ENCODE measurements at places on chromosomes 6 and 20.
A peak's percentile ranks its signal among the peaks of the same experiment; 100 is the strongest.

DNA sequence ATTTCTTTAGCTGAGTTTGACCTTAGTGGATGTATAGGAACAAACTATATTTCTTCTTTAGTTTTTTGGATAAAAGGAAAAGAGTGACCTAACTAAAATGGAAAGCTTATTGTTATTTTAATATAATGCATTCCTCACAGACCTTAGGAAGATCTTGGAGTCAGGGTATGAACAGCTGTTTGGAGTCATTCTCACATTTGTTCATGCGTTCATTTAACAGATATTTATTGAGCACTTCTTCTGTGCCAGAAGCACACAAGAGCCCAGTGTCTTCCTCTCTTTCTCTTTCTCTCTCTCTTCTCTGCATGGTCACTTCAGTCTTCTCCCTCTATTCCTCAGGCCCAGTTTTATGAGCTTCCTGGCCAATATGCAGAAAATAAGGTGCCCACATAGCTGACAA lies 744.0 kb upstream of the MAP3K7 start:
- DNase-seq, result no peak

GRCh38 chr6:163180874-163181541 lies 233.5 kb upstream of the QKI start:
- peak; percentile 2 for DNase-seq

DNA sequence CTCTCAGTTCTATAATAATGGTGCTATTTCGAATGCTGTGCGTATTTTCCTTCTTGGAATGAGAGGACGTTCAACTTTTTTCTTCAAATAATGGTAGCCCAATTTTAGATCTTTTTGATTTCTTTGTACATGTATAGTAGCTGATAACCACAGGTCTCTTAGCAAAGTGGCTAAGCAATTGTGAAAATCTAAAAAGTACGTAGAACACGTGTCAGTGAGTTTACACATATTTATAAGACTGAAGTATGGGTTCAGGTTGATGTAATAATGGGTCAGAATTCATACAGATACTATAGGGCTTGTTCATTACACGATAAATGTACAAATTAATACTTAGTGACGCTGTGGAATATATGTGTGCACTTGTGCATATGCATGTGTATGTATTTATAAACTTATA lies 1.3 kb downstream of the SMIM13 start:
- no peak for DNase-seq

DNA sequence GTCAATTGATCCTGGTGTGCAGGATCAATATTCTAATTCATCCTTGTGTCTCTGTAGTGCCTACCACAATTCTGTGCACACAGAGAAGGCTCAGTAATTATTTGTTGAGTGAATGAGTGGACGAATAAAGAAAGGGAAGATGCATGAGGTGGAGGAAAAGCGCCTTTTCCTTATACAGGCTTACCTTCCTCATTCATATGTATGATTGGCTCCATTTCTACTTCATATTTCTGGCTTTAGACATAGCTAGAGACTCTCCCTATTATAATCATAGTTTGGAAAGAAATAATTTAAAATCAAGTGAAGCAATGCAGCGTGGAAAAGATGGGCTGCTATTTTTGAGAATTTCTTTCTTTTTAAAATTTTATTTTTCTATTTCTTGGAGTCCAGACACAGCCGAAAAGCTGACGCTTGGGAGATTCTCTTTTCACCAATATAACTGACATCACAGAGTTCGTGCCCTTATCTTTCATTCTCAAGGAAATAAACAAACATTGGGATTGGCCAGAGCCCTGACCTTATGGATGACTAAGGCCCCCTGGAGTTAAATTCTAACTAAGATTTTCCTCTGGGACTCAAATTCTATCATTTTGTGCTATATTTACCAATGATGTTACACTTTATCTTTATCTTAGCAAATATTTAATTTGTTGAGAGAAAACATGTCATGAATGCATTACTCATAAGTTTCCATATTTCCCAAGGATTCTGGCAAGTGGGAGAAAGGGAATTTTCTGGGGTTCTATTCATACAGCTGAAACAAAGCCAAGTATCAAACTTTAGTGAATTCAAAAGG lies 48.1 kb downstream of the PRL start:
- no peak for DNase-seq

DNA sequence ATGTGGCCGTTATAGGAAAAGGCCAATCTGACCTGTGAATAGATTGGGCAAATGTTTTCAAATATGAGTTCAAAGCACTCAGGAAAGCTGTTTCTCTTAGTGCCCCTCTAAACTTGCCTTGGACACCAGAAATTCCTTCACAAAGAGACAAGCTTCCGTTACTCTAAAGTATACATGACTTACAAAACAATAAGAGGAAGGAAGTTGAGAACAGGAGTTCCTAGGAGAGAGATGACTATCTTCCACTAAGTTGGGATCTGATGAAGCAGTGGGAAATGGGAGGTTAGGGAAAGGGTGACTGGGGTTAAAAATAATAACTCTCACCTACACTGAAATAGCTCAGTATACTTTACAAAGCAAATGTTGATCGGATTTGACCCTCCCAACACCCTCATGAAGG lies 50.0 kb downstream of the ISM1 start:
- no peak for DNase-seq

GRCh38 chr6:17505062-17505476 lies 95.0 kb upstream of the FAM8A1 start:
- DNase-seq, result no peak

- DNase-seq, result peak; percentile 95
These were observed at the start of gene MAP3K5 for GRCh38 chr6:136792410-136793262. Gene MAP3K5, minus strand, starts transcription at chr6:136792477. Its CDS starts 320 bp downstream, at chr6:136792157.

- DNase-seq, result peak; percentile 79
These were observed 79.7 kb upstream of the MBOAT1 start for GRCh38 chr6:20291764-20292580.

DNA sequence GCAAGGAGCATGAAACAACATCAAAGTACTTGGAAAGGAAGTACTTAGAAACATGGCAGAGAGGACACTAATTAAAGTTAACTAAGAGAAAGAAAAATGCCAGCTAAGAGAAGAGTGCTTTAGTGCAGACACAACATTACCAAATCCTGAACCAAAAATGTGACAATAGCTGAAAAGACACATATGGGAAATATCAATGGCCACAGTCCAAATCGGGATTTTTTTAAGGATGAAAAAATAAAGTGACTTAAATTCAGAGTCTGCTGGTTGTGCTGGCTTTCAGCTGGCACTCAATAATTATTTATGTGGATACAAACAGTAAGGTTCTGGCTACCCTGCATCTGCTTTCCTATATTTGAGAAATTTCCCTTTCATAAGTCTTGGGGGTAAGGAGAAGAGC lies 12.6 kb upstream of the DST start:
- no peak for DNase-seq

- DNase-seq, result peak; percentile 73
These were observed 22.2 kb downstream of the RWDD2A start for GRCh38 chr6:83215131-83216047.

GRCh38 chr6:85451565-85452306 lies 1.9 kb downstream of the NT5E start:
- DNase-seq, result no peak

DNA sequence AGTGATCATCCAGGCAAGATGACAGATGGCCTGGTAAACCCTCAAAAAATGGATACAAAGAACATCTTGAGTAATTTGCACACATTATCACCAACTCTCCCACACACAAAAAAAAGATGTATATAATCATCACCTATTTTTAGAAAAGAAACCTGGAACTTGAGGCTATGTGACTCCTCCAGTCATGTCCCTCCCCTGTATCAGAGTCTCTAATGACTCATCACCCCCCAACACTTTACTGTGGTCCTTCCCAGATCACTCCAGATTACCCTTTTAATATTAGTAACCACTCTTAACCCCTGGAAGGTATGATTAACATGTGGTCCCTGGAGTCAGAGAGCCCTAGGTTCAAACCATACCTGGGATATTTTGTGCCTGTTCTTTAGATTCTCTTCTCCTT lies 144.8 kb downstream of the ZNF217 start:
- no peak for DNase-seq
